ENCODE measurements at places on chromosomes 4 and X.
A peak's percentile ranks its signal among the peaks of the same experiment; 100 is the strongest.

- peak; percentile 17 for DNase-seq
Measured at GRCh38 chrX:57752866-57753265, 72.8 kb upstream of the NLRP2B start.

DNA sequence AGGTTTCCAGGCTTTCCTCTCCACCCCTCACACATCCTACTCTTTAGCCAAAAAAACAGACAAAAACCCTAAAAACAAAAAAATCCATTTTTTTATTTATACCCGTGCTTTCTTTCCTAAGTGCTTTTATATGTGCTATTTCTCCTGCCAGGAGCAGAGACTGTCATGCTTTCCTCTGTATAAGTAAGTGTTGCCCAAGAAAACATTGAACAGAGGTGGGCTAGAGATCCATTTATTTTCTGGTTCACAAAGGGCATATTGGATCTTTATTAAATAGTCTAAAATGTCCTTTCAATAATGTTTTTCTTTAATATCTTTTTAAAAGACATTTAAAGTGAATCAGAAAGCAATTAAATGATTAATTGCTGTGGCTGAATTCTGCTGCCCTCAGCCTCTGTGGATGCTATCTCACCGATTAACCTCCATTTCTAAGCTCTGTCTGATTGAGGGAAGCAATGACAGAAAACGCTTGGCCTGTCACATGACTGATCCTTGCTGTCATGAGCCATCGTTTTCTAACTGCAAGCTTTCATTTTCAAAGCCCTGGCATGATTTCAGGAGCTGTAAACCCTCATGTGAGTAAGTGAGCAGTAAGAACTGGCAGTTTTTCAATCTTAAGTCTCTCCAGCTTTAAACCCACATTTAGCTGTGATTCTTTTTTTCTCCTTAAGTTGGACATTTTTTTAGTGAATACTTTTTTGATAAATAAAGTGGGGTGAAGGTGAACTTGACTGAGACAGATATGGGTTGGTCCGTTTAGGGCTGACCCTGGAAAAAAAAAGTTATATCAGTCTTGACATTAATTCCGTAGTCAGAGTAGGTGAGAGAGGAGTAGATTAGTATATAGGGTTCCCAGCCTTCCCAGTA lies 180.7 kb upstream of the PGRMC2 start:
- peak; percentile 96 for DNase-seq

- DNase-seq: peak; percentile 86
Measured at GRCh38 chrX:101617211-101618191, at the start of gene ARMCX6. Gene ARMCX6, minus strand, starts transcription at chrX:101618000. Its CDS starts 1,380 bp downstream, at chrX:101616620.

DNA sequence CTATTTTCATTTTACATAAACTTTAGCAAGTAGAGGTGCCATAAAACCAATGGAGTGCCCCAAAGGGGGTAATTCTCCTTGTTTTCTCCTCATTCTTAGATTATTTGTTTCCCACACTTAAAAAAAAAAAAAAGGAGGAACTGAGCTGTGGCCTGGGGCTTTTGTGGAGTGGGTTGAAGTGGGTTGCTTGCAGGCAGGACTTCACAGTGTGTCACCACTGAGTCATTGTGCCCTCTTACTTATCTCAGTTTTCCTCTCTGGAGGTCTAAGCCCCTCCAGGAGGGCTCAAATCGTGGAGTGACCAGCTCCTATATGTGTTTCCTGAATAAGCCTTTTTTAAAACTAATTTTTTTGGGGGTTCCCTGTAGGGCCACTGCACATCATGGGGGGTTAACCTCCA lies 69.0 kb downstream of the SLC16A2 start:
- no peak for DNase-seq

- no peak for DNase-seq
Measured at GRCh38 chr4:3700736-3701135, 65.4 kb upstream of the ADRA2C start.

DNA sequence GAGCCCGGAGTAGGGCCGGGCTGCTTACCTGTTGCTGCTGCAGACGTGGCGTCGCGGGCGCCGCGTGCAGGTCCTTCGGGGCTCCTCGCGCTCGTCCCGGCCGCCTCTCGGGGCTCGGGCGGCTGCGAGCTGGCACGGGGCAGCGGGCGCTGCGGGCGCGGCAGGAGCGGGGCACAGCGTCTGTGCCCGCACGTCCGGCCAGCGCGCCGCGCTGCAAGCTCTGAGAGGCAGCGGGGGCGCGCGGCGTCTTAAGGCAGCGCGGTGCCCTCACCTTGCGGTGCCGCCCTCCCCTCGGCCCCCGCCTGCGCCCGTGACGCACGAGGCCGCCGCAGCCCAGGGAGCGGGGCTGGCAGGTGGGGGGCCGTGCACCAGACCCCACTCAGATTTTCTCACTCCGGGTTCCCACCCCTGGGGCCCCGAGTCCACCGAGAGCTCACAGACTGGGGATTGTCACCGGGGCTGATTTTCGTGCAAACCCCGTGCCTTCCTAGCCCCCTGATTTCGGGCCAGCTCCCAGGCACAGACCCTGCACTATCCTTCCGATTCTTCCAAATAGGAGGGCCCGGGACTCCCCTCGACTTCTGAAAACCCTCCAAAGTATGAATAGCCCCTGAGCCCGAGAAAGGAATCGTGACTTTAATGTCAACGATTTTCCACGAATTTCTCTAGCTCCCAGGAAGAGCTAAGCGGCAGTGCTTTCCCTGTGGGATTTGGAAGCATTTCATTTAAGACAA lies at the start of gene GPR101:
GPR101 (minus strand) TSS at position 222 of the 734 bp plus-strand sequence. CDS start 2,321 bp downstream, outside the sequence.
- DNase-seq: no peak

GRCh38 chr4:80875642-80876041 lies 154.9 kb upstream of the BMP3 start:
- DNase-seq: peak; percentile 30

DNA sequence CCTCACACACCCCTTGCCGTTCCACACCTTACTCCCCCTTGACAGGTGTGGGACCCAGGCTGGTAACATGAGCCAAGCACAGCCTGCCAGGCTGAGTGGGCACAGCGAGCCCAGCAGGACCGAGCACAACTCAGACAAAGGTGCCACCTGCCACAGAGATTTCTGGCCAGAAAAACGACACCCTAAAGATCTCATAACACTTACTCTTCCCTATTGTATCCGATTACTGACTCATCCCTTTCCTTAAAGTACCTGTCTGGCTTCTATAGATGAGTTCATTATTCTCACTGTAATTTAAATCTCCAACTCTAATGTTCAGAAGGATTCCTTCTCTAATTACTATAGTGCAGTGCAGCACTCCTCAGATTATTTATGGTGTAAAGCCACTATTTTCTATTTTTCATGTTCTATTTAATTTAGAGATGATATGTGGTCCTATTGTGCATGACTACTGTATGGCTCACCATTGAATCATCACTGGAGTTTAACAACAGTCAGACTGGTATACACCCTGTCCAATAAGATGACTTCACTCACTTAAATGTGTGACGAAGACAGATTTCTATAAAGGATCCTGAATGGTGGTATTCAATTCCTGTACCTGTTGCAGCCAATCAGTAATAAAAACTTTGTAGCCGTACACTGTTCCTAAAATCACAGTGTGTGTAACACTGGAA lies 7.6 kb upstream of the SYTL5 start:
- DNase-seq: no peak

GRCh38 chr4:154623436-154623835 lies 11.0 kb upstream of the FGG start:
- DNase-seq: peak; percentile 62
